ENCODE measurements at places on chromosomes 12 and 14. TPM values are rescaled to one million over a fixed set of nuclear protein-coding genes. Genes with fewer than 3 reads are reported as not detected.

SERPINA5 gene
- 19.6 TPM for total RNA-seq

BBOF1 gene
- total RNA-seq, result 16.0 TPM

DNA sequence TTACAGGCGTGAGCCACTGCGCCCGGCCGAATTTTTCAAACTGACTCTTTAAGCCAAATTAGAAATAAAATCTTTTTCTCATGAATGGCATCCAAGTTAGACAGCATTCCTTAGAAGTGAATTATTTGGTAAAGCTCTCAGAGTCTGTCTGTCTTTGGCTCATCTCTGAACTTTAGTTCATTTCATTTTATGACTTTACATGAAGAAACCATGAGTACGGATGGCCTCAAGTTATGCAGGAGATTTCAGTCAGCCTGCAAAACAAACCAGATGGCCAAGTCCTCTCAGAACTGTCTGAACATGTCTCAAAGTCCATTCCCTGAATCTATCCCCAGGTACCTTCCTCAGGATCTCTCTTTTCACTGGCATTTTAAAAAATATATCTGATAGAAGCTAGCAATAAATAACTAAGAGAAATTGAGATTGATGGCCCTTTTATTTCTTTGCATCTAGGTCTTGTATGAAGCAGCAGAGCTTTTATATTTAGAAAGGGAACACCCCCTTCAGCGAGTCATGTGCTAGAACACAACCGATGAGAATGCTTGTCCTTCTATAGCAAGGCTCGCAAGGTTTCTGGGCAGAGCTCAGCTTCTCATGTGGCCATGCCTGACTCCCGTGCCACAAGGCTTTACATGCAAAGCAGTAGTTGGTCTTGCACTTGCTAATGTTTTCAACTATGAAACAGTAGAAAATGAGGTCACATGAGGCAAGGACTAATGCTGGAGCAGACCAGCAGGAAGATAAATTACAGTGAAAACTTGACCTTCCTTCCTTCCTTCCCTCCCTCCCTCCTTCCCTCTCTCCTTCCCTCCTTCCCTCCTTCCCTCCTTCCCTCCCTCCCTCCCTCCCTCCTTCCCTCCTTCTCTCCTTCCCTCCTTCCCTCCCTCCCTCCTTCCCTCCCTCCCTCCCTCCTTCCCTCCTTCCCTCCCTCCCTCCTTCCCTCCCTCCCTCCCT is 125.0 kb downstream of the AKAP6 start:
- DNase-seq, result no peak

DNA sequence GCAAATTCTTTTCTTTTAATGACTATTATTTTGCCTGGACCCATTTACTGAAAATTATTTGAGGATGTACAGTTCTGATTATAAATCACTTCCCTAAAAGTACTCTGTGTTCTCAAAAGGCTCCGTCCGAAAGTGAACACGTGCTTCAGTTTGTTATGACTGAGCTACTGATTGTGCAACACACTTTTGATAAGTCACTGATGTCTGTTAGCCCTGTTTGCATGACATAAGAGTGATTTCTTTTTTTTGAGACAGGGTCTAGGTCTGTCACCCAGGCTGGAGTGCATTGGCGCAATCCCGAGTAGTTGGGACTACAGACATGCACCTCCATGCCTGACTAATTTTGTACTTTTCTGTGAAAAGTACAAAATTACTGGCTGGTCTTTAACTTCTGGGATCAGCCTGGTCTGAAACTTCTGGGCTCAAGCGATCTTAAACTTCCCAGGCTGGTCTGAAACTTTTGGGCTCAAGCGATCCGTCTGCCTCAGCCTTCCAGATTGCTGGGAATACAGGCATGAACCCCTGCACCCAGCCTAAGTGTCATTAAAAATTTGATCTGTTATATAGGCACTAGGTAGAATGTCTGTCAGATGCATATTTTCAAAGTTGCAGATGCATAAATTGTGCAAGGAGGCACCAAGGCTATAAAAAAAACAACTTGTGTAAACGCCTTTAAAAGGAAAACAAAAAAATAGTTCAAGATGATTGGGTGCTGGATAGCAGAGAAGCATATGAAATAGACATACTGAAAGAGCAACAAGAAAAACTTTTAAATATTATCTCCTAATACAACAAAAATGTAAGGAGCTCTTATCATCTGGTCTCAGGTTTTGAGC is 111.5 kb downstream of the SRGAP1 start:
- DNase-seq, result peak; percentile 75

DNA sequence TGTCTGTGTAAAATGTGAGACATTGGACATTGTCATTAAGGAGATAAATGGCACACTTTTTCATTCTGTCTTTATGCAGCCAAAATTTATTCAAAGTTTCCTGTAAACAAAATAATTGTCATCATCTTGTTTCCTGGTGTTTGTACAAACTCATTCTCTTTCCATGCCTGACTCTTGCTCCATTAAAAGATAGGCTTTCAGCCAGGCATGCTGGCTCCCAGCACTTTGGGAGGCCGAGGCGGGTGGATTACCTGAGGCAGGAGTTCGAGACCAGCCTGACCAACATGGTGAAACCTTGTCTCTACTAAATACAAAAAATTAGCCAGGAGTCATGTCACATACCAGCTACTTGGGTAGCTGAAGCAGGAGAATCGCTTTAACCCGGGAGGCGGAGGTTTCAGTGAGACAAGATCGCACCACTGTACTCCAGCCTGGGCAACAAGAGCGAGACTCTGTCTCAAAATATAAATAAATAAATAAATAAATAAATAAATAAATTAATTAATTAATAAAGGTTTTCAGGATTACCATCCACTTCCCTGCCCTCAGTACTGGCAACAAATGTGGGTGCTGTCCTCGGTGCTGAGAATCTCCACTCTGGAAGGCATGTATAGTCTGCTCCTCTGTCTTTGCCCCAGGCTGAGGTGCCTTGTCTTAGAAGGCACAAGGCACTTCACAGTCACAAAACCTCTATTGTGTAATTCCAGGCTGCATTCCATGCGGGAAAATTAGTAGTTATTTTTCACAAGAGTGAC is 83.2 kb downstream of the PAH start:
- no peak for DNase-seq

LTB4R gene
- 3.7 TPM for total RNA-seq

AREL1 gene
- total RNA-seq, result 2.1 TPM

Measured in uterus (tissue), 4 donors.